ENCODE measurements at places on chromosomes 13 and 19.

DNA sequence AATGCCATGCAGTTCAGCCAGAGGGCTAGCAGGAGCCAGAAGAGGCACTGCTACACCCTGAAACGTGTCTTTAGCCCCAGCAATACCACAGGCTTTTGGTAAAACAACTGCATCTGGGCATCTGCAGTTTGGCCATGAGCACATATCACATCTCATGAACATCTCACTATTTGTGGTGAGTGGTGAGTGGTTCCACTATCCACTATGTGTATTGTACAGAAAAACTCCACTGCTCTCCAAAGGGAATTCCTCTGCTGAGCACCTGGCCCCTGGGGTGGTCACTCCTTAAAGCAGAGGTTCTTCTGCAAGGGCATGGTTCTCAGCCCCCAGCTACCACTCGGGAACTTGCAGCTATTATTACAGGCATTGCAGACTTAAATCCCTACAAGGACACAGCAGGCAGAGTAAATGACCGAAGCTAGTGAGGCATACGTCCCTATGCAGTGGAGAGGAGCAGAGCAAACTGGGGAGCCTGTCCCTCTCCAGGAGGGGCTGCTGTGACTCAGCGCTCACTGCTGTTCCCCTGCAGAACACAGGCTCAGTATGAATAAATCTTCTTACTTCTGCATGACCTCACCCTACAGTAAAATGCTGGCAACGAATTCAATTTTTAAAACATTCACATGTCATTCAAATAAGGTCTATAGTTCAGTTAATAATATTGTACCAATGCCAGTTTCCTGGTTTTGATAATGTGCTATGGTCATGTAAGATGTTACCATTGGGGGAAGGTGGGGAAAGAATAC is 332.4 kb upstream of the ZNF507 start:
- no peak for DNase-seq
- H3K27me3 ChIP-seq, result no peaks in the 10 kb centered on the region
- H3K36me3 ChIP-seq, result no peaks in the 10 kb centered on the region
- H3K4me3 ChIP-seq, result no peak overlapping the region

DNA sequence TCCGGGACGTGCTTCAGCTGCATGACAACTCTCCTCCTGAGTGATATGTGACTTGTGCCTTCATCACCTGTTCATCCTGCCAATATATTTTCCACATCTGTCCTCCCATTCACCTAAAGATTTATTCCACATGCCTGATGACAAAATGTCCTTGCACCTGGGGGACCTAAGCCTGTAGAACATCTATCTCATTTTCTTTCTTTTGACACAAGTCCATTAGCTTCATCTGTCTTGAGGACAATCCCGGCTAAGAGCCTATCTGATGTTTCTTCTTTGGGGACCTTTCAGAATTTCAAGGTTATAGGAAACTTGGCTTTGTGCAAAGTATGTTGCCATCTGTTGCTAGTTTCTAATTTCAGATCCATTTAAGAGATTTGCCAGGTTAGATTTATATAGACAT is 41.1 kb downstream of the ITGBL1 start:
- H3K36me3 ChIP-seq, result no peaks in the 10 kb centered on the region
- no peaks in the 10 kb centered on the region for H3K27me3 ChIP-seq
- no peak for DNase-seq
- H3K4me1 ChIP-seq, result no peaks in the 10 kb centered on the region

DNA sequence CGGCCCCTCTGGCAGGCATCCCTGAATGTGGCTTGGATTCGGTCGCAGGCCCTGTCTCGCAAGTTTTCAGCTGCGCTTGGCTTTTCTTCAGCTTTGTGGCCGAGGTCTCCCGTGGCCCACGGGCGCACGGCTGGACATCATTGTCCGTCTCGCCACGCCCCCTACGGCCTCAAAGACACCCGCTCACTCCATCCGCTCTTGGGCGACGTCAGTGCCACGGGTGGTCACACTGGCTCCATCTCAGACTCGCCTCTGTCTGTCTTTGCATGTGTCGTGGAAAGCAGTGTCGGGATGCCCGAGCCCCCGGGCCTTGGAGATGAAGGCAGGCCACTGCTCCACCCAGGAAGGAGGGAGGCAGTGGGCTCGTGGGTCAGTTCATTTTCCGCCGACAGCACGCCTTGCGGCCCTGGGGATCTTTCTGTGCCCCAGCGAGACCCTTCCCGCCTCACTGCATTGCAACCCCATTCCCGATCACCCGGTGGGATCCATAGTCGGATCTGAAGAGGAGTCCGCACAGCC is 51.0 kb downstream of the ZNF146 start:
- H3K27me3 ChIP-seq, result no peaks in the 10 kb centered on the region
- H3K4me3 ChIP-seq, result no peak overlapping the region
- no peak for DNase-seq
- no peak overlapping the region for H3K27ac ChIP-seq

- DNase-seq, result no peak
- no peak overlapping the region for H3K27ac ChIP-seq
- peaks cover 7% of the 10 kb centered on the region for H3K27me3 ChIP-seq
- H3K4me3 ChIP-seq, result no peak overlapping the region
Measured at GRCh38 chr13:108049211-108049610, 166.1 kb downstream of the LIG4 start.

GRCh38 chr19:1746401-1747284 is 6.7 kb upstream of the ONECUT3 start:
- H3K27ac ChIP-seq, result no peak overlapping the region
- no peaks in the 10 kb centered on the region for H3K36me3 ChIP-seq
- peaks cover 67% of the 10 kb centered on the region for H3K27me3 ChIP-seq

DNA sequence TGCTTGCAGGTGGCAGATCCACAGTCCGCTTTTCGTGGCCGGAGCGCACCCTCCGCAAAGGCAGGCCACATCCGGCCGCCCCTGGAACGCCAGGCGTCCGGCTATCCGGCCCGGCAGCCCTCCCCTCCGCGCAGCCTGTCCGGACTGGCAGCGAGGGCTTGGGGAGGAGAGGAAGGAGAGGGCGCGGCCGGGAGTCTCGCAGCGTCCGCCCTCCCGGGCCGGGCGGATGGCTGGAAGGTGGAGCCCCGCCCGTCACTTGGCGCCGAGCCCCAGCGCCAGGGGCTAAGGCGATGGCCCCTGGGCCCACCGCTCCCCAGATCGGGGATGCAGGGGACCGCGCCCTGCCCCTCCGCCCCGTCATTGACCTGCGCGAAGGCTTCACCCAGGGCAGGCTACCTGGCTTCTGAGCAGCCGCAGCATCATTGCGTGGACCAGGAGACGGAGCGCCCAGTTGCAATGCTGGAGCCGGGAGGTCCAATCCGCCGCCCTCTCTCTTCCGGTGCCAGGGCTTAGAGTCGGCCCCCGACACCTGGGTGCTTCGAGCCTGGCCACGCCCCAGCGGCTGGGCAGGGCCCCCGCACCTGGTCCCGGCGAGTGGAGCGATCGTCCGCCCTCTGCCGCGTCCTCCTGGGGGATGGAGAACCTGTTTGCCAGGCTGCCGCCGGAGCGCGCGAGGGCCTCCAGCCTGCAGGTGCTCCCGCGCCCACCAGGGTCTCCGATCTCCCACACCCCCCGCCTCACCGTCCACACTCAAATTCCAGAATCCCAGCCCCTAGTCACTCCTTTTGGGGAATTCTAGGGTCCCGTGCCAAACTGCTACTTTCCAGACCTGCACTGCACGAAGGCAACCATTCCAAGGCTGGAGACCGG is at the start of gene FUT1:
Gene FUT1 (minus strand): TSS at position 146 of the 870 bp plus-strand sequence. CDS start 1,360 bp downstream, outside the sequence.
- DNase-seq, result peak; percentile 87
- peaks cover 10% of the 10 kb centered on the region for H3K36me3 ChIP-seq
- H3K4me3 ChIP-seq, result peak within 1 kb of the TSS; percentile 30
